Anterior cingulate cortex (tissue), 58 donors: ENCODE measurements at places on chromosomes 7 and 10.

- DNase-seq: no peak
These were observed 310.7 kb downstream of the SFMBT2 start for GRCh38 chr10:7100032-7100702.

DNA sequence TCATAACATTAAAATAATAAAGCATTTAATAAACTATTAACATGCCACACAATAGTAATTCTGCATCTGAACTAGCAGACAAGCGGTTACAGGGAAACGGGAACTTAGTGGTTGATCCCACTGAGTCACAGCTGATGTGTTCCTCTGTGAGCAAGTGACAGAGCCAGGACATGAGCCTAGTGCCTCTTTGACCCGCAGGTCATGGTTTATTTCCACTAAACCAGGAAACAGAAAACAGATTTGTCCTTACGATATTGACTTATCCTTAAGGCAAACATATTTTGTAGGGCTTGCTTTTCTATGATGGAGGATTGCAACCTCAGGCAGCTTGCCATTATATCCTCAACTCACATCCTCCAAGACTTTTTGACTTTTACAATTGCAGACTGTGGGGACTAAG lies 987.3 kb downstream of the CCSER2 start:
- DNase-seq: no peak

GRCh38 chr10:127612-128432 lies 7.4 kb upstream of the ZMYND11 start:
- DNase-seq: no peak

DNA sequence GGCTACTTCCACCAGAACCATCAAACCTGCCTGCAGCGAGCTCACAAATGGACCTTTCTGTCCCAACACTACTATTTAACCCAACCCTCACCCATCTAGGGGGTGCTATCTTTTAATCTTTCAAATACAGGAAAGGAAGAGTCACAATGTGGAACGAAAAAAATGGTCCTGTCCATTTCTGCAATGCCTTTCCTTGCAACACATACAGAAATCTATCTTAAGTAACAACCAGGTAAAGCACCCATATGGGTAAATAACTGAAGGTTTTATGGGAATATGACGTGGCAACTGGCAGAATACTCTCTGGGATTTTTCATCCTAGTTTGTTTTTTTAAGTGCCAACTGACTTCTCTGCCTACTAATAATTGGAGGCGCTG lies 24.6 kb downstream of the TNS3 start:
- DNase-seq: no peak

- DNase-seq: no peak
These were observed 6.6 kb downstream of the SYNPO2L start for GRCh38 chr10:73648975-73649829.

DNA sequence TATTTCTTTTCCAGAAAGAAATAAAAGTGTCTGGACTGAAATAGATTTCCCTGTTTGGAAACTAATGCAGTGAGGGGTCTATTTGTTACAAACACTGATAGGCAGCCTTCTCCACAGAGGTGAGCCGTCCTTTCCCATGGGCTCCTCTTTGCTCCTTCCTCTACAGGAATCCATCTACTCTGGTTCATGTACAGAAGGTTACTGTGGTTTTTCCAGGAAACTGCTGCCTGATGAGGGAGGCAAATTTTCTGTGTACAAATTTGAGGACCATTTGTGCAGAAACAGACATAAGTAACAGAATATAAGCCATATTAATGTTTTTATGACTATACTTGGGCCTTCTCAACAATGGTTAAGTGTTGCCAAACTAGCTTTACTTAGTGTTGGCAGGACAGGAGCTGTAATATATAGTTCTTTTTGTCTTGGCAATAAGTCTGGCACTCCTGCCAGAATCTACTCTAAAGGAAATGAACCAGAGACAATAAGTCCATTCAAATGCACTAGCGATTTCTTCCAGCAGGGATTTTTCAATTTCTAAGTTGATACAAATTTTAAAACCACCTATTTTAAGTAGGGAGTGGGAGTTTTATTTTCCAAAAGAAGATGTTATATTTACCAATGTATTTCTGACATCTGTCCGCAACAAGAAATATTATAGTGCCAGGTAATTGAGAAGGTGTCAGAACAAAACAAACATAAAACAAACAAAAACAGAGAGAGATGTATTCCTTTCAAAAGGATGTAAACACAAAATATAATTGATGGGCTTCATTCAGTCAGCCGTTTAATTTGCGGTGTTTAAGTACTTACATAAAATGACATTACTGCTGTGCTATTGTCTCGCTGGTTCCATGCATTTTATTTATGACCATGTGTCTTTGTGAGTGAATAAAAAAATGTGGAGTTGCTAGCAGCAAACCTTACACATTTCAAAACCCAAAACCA lies 91.0 kb upstream of the NFE2L3 start:
- no peak for DNase-seq

- no peak for DNase-seq
These were observed 11.8 kb downstream of the TOMM7 start for GRCh38 chr7:22810843-22811242.

GRCh38 chr7:5709347-5709950 lies 72.0 kb downstream of the RNF216 start:
- DNase-seq: no peak

GRCh38 chr10:112539340-112539739 lies 92.3 kb downstream of the VTI1A start:
- no peak for DNase-seq

DNA sequence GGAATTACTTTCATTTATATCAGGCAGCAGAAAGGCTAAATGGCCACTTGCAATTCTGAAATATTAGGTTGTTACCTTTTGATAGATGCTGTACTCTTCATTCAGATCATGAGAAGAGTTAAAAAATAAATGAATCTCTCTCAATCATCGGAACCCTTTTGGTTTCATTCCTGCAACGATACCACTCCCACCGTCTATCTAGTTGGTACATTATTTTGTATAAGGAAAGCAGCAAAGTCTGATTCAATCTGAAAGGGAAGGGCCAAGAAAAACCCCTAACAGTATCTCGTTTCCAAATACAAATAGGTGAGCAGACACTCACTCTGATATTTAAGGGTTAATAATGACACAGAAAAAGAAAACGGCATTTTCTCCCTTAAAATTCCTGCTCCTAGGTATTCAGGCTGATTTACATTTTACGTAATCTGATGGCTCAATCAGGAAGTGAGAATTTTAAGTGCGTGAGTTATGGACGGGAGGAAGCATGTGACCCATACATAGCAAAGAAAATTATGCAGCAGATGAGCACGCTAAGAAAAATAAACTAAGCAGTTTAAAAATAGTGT lies 209.4 kb upstream of the KLF14 start:
- DNase-seq: no peak

DNA sequence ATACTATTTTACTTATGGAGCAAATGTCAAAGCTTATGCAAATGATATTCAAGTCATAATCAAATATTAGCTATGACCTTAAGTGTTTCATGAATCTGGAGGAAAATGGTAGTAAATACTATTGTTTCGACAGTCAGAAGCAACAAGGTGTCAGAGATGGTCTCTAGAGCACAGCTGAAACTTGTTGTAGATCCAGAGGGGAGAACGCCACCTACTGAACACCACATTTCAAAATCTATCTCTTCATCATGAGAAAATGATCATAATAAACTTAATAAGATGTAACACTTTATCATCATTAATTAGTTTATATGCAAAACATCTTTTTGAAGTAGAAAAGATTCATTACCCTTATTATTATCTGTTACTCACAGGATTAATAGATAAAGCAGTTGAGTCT lies 418.7 kb downstream of the GATA3 start:
- no peak for DNase-seq

- DNase-seq: no peak
These were observed 32.8 kb downstream of the ADCY1 start for GRCh38 chr7:45606931-45607330.

GRCh38 chr7:102472126-102473041 lies 6.3 kb downstream of the POLR2J start:
- no peak for DNase-seq

DNA sequence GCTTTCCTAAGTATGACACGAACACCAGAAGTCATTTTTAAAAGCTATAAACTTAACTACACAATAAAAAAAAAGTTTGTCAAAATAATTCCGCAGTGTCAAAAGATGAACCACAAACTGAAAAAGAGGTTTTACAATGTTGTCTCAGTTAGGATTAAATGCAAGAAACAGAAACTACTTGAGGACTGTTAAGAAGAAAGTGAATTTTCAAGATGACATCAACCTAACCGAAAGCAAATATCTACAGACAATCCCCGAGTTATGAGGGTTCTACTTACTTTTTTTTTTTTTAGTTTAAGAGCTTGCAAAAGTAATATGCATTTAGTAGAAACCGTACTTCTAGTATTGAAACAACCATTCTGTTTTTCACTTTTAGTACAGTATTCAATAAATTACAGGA lies 62.3 kb downstream of the TFPI2 start:
- DNase-seq: no peak

- DNase-seq: no peak
These were observed 115.5 kb upstream of the GPR26 start for GRCh38 chr10:123550675-123551096.

DNA sequence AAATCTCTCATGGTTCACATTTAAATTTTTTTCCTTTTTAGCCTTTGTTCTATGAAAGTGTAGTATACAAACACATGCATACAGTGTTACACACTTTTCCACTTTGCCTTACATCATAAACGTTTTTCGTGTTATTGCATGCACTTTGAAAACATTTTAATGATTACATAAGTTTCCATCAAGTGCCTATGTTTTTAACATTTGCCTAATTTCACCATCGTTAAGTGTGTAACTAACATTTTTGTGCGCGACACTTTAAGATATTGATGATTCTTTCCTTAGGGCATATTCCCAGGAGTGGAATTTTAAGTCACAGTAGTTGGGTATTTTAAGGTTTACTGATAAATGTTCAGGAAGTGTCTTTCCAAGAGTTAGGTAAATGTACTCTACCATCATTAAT lies 1.5 kb upstream of the FRAT2 start:
- no peak for DNase-seq

GRCh38 chr7:33334349-33334748 lies 205.0 kb downstream of the BBS9 start:
- no peak for DNase-seq

GRCh38 chr10:52954407-52954806 lies 181.8 kb upstream of the MBL2 start:
- no peak for DNase-seq

DNA sequence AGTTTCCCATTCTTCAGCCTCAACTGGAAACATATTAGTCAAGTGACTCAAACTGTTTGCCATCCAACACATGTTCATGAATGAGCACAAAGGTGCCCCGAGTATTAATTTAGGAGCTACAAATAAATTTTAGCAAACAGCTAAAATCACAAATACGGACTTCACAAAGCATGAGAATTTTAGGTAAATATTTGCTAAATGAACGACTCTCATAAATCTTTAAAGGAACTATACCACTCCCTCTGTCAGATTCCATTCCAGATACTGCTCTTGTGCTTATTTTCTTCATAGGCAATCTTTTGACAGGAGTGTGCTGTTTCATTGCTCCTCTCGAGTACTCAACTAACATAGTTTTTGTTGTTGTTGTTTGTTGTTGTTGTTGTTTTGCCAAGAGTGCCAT lies 330.9 kb downstream of the PARD3 start:
- no peak for DNase-seq

- no peak for DNase-seq
These were observed 83.3 kb upstream of the CREB5 start for GRCh38 chr7:28328822-28329660.

- peak; percentile 28 for DNase-seq
These were observed 26.2 kb downstream of the ABLIM1 start for GRCh38 chr10:114631666-114632417.

DNA sequence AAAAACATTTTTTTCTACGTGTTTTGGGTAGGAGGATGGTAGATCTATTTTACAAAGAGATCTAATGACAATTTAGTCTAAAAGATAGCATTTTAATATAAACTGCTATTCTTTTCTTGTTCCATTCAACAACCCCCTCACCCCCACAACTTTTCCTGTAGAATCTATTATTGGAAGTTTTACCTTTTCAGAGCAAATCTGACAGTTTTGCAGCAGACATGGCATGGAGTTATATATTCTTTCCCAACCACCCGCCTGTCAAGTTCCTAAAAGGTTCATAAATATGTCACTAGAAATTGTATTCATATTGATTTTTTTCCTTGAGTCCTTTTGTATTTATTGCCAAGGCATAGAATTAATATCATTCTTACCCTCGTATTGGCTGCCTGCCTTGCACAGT lies 21.5 kb upstream of the NAMPT start:
- DNase-seq: no peak

DNA sequence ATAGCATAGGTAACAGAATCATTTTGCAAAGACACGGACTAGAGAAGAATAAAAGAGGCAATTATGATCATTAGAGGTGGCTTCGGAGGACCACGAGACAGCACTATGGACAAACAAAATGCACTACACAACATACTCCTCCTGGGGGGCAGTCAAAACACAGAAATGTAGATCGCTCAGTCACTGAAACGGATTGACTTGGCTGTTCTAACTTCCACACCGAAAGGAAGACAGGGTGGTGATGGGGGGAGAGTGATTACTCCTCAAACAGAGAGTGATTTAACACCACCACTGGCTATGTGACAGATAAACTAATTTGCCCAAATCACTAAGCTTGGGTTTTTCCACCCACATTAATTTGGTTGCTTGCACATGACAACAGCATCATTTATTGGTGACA lies 14.1 kb upstream of the PPA1 start:
- DNase-seq: no peak

DNA sequence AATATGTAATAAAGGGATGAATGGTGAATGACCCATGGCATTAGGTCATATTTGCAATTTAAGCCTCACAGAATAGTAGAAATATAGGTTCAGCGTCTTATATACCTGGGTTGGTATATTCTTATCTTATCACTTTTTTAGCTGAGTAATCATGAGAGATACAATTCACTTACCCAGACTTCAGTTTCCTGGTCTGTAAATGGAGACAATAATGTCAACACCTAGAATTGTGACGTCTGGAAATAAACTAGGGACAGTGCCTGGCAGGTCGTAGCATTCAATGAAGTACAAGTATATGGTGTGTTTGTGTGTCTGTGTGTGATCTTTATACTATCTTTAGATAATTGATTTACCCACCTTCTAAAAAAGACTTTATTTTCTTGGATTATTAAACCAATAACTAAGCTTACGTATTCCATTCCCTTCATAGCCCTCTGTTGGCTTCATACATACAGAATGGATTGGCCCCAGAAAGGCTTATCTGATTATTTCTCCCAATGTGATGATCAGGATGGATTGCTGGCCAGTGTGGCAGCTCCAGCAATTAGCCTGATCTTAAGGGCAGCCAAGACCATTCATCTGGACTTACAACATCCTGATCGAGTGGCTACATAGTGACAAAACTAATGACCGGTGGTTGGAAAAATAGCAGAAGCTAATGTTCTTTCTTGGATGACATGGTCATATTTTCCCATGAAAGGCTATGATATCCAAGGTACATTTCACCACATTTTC lies 121.2 kb upstream of the NPVF start:
- DNase-seq: no peak

GRCh38 chr10:109773288-109774120 lies 149.8 kb downstream of the XPNPEP1 start:
- no peak for DNase-seq
